ENCODE measurements at places on chromosomes 3 and 15.
A peak's percentile ranks its signal among the peaks of the same experiment; 100 is the strongest.

- no peak for DNase-seq
These were observed 133.7 kb upstream of the UBE2E1 start for GRCh38 chr3:23671851-23672589.

DNA sequence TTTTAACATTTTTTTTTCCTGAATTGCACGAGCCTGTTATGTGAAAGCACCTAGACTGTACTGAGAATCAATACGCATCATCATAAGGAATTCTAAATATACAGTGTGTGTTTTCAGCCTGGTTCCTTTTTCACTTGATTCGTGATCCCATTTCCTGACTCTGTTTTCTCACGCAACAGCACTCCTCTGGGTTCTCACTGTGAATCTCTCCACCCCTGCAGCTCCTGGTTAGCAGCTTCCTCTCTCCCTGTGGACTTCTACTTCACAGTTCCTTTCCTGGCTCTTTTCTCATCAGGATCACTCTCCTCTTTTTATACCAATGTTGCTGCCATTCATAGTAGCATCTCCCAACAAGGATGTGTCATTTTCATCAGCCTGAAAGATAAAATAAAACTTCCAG, 297.2 kb downstream of the CADM2 start:
- no peak for DNase-seq

GRCh38 chr3:187979564-187979963, 174.4 kb upstream of the LPP start:
- DNase-seq, result peak; percentile 7

DNA sequence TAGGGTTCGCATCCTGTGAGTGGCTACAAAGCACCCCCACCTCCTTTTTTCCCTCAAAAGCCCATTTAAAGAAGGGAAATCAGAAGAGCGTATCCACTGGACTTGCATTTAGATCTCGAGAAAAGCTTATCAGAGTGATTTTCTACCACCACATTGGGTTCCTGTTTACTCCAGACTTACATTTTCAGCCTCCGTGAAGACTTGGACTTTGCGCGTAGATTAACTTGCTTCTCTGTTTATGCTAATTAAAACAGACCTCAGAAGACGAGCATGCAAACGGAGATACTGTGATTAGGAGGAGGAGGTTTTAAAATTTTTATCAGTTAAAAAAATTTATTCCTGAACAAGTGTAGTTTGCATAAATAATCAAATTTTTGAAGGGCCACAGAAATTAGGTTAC, 115.7 kb downstream of the AKAP13 start:
- no peak for DNase-seq

GRCh38 chr15:34651997-34652725, 68.7 kb upstream of the GOLGA8B start:
- DNase-seq, result no peak

DNA sequence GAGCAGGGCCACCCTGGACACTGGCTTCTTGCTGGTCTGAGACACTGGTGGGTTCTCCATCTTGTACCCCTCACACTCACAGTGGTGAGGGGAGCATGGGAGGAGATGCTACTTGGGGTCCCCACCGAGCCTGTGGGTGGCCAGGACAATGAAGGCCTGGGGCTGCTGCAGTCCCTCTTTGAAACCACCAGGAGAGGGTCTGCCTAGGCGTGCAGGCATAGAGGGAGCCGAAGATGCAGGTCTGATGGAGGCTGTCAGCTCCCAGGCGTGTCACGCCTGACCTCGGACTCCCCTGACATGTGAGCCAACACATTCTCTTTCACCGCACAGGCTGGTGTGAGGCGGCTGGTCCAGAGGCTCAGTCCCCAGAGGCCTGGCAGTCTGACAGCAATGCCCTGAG, 39.1 kb downstream of the NIPA2 start:
- DNase-seq, result no peak

- no peak for DNase-seq
These were observed 618.2 kb upstream of the ZNF717 start for GRCh38 chr3:76403556-76403955.

DNA sequence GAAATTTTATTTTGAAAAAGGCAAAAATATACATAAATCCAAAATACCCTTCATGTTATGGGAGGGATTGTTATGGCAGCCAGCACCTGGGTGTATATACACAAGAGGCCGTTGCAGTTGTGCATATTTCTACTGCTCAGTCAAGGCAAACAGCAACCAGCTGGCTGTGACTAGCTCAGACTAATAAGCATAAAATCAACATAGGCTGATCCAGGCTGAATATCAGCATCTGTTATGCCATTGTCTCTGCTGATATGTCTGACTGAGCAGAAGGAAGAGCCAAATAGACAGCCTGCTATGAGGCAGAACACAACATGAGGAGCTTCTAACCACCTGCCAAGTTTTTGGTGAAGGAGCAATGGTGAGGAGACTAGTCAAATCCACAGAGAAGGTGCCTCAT, 457.5 kb upstream of the ALCAM start:
- no peak for DNase-seq

DNA sequence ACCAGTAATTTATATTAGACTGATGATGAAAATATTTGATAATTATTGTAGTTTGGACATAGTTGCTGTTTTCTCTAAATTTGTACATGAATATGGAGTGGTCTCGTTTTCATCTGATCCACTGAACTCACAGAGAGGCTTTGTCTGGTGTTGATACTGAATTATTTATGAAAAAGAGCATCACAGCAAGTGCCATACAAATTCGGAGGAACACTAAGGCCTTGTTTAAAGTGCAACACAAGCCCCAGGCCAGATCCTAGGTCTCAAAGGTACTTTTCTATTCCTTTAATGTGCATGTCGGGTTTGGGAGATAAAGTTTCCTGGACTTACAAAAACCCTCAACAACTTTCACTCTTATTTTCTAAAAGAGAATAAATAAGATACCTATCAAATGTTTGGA, 796.8 kb upstream of the EPHA6 start:
- DNase-seq, result no peak

- DNase-seq, result no peak
These were observed 15.0 kb downstream of the ATR start for GRCh38 chr3:142563496-142563997.

DNA sequence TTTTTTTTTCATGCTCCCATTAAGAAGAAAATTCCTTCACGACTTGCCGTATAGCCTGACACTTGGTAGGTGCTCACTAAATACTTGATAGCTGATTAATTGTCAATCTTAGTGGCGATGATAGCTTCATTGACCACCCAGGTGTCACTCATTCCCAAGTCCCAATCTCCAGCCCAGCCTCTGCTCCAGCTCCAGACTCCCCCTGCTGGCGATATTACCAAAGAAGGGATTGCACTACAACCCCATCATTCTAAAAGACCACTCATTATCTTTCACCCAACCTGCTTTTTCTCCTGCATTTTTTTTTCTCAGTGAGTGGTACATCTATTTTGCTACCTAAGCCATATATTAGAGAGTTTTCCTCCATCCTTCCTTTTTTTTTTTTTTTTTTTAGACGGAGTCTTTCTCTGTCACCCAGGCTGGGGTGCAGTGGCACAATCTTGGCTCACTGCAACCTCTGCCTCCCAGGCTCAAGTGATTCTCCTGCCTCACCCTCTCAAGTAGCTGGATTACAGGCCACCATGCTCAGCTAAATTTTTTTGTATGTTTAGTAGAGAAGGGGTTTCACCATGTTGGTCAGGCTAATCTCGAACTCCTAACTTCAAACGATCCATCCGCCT, 19.5 kb upstream of the COMMD2 start:
- peak; percentile 64 for DNase-seq

GRCh38 chr15:93895976-93896770, 335.2 kb upstream of the MCTP2 start:
- DNase-seq, result no peak

DNA sequence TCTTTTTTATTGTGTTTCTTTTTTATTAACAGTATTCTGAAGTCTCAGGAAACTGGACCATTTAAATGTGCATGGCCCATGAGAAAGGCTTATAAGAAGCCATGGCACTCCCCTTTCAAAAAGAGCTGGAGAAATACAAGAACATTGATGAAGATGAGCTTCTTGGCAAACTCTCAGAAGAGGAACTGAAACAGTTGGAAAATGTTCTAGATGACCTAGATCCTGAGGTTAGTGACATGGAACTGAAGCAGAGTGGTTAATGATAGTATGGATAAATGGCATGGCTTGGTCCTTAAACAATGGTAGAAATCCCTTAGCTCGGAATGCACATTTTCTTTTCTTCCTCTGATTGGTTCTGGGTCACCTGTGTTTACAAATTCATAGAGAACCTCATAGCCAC, 14.9 kb downstream of the TMOD2 start:
- DNase-seq, result no peak

DNA sequence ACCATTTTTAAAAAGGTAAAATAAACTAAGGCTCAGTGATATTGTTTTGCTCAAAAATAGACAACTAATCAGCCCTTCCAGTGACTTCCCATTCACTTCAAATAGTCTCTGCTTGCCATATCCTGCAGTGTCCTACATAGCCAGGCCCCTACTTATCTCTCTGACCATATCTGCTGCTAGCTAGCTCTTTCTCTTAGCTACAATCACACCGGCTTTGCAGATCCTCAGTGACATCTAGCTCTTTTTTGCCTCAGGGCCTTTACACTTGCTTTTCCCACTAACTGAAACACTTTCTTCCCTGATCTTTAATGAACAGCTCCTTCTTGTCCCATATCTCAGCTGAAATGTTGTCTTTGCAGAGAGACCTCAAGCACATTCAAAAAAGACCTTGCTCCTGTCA, 161.3 kb downstream of the IL5RA start:
- DNase-seq, result no peak

DNA sequence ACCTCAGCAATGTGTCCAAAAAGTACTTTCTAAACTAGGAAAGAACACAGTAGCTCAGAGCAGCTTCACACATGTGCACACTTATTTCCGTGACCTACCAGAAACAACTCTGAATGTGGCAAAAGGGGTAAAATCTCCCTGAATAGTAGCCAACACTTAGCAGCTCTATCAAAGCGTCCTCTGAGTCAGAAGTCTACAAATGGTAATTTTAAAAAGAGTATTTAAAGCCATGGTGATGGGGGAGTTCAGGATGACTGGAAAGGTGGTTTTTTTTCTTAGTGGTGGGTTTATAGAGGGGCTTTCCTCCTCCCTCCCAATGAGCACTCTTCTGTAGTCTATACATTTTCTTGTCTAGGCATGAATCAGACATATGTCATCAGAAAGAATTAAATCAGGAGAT, 223.8 kb upstream of the PRICKLE2 start:
- no peak for DNase-seq

GRCh38 chr3:105140899-105141367, 225.8 kb upstream of the ALCAM start:
- DNase-seq, result no peak

- DNase-seq, result no peak
These were observed 33.3 kb downstream of the GABPB1 start for GRCh38 chr15:50321680-50322210.

- no peak for DNase-seq
These were observed 265.9 kb upstream of the TGFBR2 start for GRCh38 chr3:30340500-30340899.

DNA sequence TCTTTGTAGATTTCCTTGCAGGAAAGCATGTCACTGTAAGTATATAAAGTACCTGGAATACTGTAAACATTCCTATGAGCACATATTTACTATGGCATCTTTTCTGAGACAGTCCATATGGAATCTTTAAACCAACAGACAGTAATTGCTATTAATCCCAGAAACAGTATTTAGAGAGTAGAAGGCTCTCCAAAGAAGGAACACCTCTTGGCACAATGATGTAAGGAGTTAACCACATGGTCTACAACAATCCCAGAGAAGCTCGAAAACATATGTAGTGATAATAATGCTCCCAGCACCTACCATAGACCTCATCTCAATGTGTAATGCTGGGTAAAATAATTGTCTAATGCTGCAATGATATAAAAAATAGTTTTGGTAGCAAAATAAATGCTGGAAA, 95.8 kb upstream of the IL12A start:
- no peak for DNase-seq

GRCh38 chr15:83404121-83404520, 43.0 kb upstream of the SH3GL3 start:
- DNase-seq, result no peak

DNA sequence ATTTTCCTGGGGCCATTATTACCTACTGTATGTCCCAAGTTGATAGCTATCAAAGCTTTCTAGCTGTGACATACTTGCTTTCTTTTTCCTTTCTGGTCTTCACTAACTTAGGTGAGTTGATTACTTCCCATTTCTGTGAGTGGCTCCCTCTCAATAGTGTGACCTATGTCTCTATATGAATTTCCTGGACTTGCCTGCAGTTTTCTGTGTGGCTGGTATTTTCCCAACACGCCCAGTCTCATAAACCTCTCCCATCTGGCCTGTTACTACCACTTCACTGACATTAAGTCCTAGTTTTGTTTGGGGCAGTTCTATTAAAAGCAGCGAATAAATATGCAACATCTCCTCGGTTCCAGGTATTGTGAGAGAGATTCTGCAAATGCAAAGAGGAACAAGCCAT, 671.2 kb downstream of the SI start:
- no peak for DNase-seq

DNA sequence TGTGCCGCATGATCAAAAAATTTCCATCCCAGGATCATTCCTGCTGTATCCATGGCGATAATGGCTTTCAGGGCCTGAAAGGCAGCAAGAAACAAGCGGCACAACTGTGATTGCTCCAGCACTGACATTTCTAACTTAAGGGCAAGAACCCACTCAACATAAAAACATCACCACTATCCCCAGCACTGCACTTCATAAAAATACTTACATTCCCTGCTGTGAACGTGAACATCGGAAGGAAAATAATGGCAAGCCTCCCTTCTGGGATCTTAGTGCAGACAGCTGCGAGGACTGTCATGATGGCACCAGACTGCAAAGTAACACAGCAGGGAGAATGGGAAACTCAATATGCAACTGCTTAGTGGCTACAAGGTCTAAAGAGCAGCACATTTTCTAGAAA, 8.1 kb upstream of the MAP6D1 start:
- DNase-seq, result no peak

DNA sequence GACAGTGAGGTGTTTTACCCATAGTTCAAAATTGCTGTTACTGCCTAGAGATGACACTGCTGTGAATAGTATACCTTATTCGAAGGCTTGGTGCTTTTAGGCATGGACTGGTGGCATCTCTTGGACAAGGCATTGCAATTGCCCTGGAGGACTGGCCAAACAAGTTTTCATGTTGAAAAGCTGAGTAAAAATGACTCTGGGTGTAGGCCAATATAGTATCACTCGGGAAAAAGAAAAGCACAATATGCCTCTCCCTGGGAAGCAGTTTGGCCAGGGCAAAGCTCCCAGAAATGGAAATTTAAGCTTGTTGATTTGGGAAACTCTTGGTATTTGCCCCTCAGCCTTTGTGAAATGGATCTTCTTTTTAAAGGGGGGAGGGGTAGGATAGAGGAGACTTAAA, 54.8 kb downstream of the ZNF609 start:
- DNase-seq, result no peak

- no peak for DNase-seq
These were observed 493.0 kb upstream of the NR2F2 start for GRCh38 chr15:95837341-95838004.

DNA sequence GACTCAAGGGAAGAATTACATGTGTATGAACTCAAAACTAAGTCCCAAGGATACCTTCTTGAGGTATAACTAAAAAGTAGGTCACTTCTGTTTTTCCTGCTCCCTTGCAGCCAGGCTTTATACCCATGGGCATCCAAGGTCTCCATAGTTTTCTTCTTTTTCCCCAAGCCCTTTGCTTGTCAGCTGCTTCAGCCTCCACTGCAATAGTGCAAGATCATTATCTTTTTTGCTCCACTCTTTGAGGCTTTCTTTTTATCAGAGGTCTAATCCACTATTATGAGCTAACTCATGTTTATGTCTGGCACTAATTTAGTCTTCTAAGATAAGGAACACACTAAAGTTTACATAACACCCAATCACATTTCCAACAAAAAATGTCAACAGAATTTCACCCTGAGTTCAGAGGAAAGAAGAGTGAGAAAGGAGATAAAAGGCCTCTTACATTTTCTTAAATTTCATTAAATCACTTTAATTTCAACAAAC, 121.2 kb upstream of the LSAMP start:
- no peak for DNase-seq
